ENCODE measurements at places on chromosomes 3 and 15. TPM values are rescaled to one million over a fixed set of nuclear protein-coding genes. Genes with fewer than 3 reads are reported as not detected.

Gene NAALADL2
- 9.7 TPM for total RNA-seq

Gene VEPH1
- total RNA-seq, result 1.7 TPM

Gene GOLIM4
- 34.6 TPM for total RNA-seq

- H3K4me3 ChIP-seq, result no peak overlapping the region
- H3K27ac ChIP-seq, result no peak overlapping the region
- no peaks in the 10 kb centered on the region for H3K27me3 ChIP-seq
- peaks cover 8% of the 10 kb centered on the region for H3K4me1 ChIP-seq
- no peak for DNase-seq
- peaks cover 4% of the 10 kb centered on the region for H3K36me3 ChIP-seq
These were observed 40.4 kb downstream of the LPP start for GRCh38 chr3:188194332-188194731.

DNA sequence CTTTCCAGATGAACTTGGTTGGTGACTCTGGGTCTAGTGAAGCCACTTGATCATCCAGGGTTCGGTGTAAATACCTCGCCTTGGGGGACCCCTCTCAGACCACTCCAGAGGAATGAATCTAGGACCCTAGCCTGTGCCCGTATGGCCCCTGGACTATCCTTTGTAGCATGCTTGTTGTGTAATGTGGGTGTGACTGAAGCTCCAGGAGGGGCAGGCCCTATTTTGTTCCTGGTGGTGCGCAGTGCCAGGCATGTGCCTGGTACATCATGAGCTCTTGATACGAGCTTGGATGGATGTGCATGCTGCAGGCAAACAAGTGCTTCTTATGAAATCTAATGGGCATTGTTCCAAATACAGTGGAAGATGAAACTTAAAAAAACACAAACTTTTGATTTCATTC, 82.8 kb downstream of the EBLN2 start:
- H3K36me3 ChIP-seq, result no peaks in the 10 kb centered on the region
- no peak overlapping the region for H3K27ac ChIP-seq
- no peak for DNase-seq
- H3K27me3 ChIP-seq, result no peaks in the 10 kb centered on the region
- no peak overlapping the region for H3K4me3 ChIP-seq

DNA sequence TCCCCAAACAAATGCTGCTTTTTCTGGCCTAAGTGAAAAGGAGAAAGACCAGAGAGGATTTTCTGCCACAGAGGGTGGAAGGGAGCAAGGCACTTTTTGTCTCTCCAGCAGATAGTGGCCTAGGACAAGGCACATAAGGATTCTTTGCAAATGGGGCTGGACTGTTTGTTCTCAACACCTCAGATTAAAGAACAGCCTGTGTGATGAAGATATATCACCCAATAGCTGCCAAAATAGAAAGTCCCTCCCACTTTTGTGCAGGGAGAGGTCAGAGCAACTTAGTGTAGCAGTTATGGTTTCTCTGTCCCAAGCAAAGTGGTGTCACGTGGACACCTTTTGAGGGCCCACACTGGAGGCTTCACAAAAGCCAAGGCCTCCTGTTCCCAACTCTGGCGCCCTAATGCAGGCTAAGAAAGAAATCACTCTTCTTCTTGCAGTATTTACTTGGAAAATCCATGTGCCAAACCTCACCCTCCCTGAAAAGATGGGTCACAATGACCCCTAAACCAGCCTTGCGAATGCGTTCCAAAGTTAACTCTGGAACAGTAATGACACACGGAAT, 84.9 kb downstream of the LRIG1 start:
- H3K4me3 ChIP-seq, result no peak overlapping the region
- H3K27ac ChIP-seq, result no peak overlapping the region
- H3K4me1 ChIP-seq, result peaks cover 16% of the 10 kb centered on the region
- DNase-seq, result no peak
- H3K36me3 ChIP-seq, result peaks cover 9% of the 10 kb centered on the region
- no peaks in the 10 kb centered on the region for H3K27me3 ChIP-seq

DNA sequence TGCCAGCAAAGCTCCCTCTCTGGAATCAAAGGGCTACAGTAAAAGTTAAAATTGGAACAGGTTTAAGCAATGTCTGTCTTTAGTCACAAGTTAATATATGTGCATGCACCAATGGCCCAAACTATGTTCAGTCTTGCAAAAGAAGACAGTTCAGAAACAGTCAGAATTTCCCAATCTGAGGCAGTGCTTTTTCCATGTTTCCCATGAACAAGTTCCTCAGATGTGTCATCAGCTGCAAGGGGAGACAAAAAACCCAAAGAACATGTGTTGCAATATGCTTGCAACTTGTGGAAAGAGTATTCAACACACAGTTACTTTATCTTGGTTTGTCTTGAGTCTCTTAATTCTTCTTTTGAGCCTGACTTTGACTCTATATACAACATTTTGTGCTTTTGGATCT, 148.4 kb downstream of the USP13 start:
- no peak overlapping the region for H3K4me3 ChIP-seq
- no peaks in the 10 kb centered on the region for H3K36me3 ChIP-seq
- H3K27me3 ChIP-seq, result no peaks in the 10 kb centered on the region
- no peaks in the 10 kb centered on the region for H3K4me1 ChIP-seq
- DNase-seq, result no peak

DNA sequence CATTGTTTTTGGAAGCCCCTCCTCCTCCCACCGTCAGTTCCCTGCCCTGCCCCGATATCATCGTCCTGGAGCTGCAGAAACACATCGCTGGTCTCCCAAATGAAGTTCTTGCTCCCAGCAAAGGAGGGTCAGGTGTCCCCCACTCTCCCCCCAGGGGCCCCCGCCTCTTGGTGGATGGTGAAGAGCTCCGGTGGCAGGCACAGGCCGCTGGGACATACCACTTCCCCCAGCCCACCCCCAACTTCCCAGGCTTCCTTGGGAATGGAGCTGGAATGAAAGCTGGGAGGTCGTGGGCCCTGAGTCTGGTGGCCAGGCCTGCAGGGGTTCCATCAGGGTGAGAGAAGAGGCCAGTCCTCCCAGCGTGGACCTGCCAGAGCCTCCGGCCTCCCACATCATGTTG, 137.7 kb downstream of the CHSY1 start:
- no peak overlapping the region for H3K4me3 ChIP-seq
- no peak for DNase-seq
- H3K4me1 ChIP-seq, result peaks cover 8% of the 10 kb centered on the region
- H3K27ac ChIP-seq, result no peak overlapping the region
- H3K36me3 ChIP-seq, result no peaks in the 10 kb centered on the region

GRCh38 chr3:49759226-49759625, 27.1 kb downstream of the IP6K1 start:
- H3K4me1 ChIP-seq, result peaks cover 4% of the 10 kb centered on the region
- H3K27me3 ChIP-seq, result no peaks in the 10 kb centered on the region

- H3K4me3 ChIP-seq, result no peak overlapping the region
- H3K27ac ChIP-seq, result no peak overlapping the region
- no peaks in the 10 kb centered on the region for H3K27me3 ChIP-seq
- H3K4me1 ChIP-seq, result no peaks in the 10 kb centered on the region
These were observed 25.4 kb upstream of the MRPS22 start for GRCh38 chr3:139318431-139318816.

DNA sequence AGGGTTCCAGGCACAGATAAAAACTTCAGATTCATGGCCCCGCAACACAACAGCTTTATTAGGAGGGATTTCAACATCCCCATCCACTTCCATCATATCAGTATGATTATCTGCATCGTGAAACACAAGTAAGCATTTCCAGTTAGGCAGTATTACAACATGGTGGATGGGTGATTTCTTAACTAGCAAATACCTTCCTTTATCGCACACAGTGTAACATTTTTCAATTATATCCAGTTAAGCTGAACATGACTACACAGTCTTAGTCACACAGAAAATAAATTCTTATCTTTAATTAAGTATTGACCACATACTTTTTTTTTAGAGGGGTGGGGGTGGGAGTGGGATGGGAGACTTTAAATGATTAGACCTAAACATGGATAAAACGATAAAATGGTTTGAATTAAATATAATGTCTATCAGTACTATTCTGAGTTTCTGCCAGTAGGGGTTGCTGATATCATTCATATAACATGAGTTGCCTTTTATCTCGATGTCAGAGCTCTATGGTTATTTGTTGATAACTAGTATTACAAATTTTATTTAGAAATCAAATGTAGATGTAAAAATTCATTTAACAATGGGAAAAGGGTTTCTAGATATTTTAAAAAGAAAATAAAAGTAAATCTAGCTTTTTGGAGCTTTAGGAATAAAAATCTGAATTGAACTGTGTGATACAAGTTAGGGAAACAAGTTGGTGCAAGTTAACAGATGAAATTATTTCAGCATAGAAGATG, 146.6 kb downstream of the TBL1XR1 start:
- H3K27me3 ChIP-seq, result no peaks in the 10 kb centered on the region
- no peak for DNase-seq
- H3K4me3 ChIP-seq, result no peak overlapping the region
- H3K27ac ChIP-seq, result peak overlapping the region; percentile 28

DNA sequence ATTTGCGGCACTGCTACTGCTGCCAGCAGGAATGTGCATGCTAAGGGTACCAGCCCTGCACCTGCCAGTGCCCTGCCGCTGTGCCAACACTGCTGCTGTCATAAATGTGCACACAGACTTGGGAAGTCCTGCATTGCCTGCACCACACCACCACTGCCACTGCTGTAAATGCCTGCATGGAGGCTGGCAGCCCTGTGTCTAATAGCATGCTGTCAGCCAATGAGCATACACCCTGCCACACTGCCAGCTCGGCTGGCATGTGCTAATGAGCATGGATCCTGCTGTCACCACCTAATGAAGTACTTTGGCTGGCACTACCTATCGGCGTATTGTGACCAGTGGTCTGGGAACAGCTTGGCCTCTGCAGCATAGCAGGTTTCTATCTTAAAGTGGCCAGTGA, 981.8 kb upstream of the GBE1 start:
- DNase-seq, result no peak
- H3K27me3 ChIP-seq, result no peaks in the 10 kb centered on the region
- no peaks in the 10 kb centered on the region for H3K4me1 ChIP-seq
- H3K27ac ChIP-seq, result no peak overlapping the region
- H3K4me3 ChIP-seq, result no peak overlapping the region
- no peaks in the 10 kb centered on the region for H3K36me3 ChIP-seq

DNA sequence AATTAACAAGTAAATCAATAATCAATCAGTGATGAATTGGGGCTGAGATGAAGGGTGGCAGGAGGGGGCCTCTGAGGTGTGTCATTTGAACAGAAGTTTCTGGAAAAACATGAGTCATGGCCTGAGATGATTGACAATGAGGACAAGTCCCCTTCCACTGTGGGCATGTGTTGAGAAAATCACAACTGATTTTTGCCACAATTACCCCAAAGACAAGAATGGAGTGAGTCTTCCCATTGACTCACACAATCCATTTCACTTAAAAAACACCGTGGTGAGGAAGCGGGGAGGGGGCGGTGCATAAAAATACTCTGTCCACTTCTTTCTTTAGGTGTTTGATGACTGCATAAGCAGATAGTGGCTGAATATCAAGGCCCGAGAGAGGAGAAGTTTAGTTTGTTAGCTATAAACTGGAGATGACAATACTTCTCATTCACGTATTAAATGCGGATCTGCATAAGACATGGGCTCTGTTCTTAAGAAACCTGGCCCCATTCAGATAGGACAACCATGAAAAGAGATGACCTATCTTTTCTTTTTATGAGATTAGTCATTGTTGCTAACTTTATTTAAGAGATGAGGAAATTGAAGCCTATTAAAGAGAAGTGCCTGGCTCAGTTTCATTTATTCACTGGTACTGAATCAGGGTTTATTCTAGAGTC, 34.7 kb downstream of the SHC4 start:
- DNase-seq, result no peak
- H3K27ac ChIP-seq, result no peak overlapping the region
- no peak overlapping the region for H3K4me3 ChIP-seq
- no peaks in the 10 kb centered on the region for H3K4me1 ChIP-seq
- no peaks in the 10 kb centered on the region for H3K36me3 ChIP-seq
- H3K27me3 ChIP-seq, result no peaks in the 10 kb centered on the region

DNA sequence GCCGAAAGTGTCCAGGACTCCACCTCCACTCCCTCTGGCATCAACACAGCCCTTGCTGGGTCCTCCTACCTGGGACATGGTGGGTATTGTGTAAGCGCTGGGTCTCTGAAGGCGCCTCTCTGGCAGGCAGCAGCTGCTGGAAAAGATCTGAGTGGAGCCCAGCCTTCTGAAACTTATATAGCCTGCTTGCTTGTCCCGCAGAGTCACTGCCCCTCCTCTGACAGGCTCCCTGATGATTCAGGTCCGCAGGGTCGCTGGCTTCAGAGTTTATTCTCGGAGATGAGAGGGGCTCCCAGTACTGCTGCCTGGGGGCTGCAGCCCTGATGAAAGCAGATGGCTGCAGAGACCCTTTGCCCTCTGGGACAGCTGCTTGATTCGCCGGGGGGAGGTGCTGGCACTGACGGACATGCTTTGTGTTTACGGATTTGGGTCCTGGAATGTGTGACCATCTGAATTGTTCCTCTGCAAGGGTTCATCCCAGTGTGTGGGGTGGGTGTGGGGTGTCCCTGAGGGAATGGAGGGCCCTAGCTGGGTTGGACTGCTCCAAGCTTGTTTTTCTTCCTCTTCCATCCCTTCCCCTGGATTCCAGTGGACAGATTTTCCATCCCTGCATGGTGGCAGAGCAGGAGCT, at the start of gene MUSTN1:
TSS of gene MUSTN1 (minus strand) at position 149 of the 631 bp plus-strand sequence. CDS start at position 78, 71 bp downstream.
- no peaks in the 10 kb centered on the region for H3K4me1 ChIP-seq
- no peak for DNase-seq
- no peak within 1 kb of the TSS for H3K4me3 ChIP-seq
- H3K27me3 ChIP-seq, result no peaks in the 10 kb centered on the region
- H3K27ac ChIP-seq, result no peak within 1 kb of the TSS

DNA sequence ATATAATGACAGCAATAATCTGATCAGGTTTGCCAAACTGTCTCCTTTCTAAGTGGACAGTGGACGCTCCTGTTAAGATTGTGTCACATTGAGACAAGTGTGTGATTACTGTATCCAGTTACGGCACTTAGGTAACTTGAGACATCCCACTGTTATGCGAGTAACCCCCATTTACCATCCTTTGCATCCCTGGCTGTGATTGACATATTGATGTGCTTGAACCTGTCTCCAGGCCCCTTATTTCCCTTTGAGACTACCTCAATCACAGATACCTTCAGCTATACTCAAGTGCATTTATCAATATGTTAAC, 785.2 kb downstream of the NR2F2 start:
- no peak overlapping the region for H3K4me3 ChIP-seq
- no peak for DNase-seq
- H3K4me1 ChIP-seq, result no peaks in the 10 kb centered on the region
- H3K27ac ChIP-seq, result no peak overlapping the region
- H3K27me3 ChIP-seq, result no peaks in the 10 kb centered on the region
- no peaks in the 10 kb centered on the region for H3K36me3 ChIP-seq

- DNase-seq, result no peak
- no peaks in the 10 kb centered on the region for H3K27me3 ChIP-seq
- no peaks in the 10 kb centered on the region for H3K36me3 ChIP-seq
- peaks cover 7% of the 10 kb centered on the region for H3K4me1 ChIP-seq
These were observed 302.0 kb downstream of the DIPK2A start for GRCh38 chr3:144273601-144274000.
